ENCODE measurements at places on chromosomes 7 and 10. TPM values are rescaled to one million over a fixed set of nuclear protein-coding genes. Genes with fewer than 3 reads are reported as not detected.

The PTN gene
- total RNA-seq = 0.13 TPM

The LRRN3 gene
- not detected for total RNA-seq

The ABCC2 gene
- total RNA-seq = 0.99 TPM

The ERVW-1 gene
- not detected for total RNA-seq

The SFXN2 gene
- 14.1 TPM for total RNA-seq

The CALML5 gene
- not detected for total RNA-seq

The PIK3CG gene
- total RNA-seq = 12.2 TPM

The PLPP4 gene
- total RNA-seq = 5.2 TPM

The SEMA3D gene
- total RNA-seq = 0.95 TPM

The SLC29A4 gene
- 2.7 TPM for total RNA-seq

The THSD7A gene
- total RNA-seq = 30.5 TPM

The KLF14 gene
- total RNA-seq = not detected

The C1QL3 gene
- total RNA-seq = 0.11 TPM

The GBX1 gene
- not detected for total RNA-seq

The HABP2 gene
- total RNA-seq = not detected

The MKI67 gene
- total RNA-seq = 16.4 TPM

The ATG9B gene
- under 0.01 TPM for total RNA-seq

The LHPP gene
- 3.4 TPM for total RNA-seq

The ASZ1 gene
- total RNA-seq = not detected

The DKK1 gene
- 111 TPM for total RNA-seq

The STEAP4 gene
- total RNA-seq = not detected

The NOS3 gene
- total RNA-seq = 67.0 TPM

The IDI2 gene
- total RNA-seq = not detected

The BHLHA15 gene
- 1.8 TPM for total RNA-seq

The ENTPD7 gene
- total RNA-seq = 17.9 TPM

The MYL7 gene
- total RNA-seq = not detected

The SFRP4 gene
- 0.04 TPM for total RNA-seq

The CAMK1D gene
- total RNA-seq = 3.1 TPM
